Mammary epithelial cell (primary cell): ENCODE measurements at places on chromosomes 7 and 10.

GRCh38 chr7:98860071-98860470, 9.7 kb downstream of the TMEM130 start:
- DNase-seq, result no peak

DNA sequence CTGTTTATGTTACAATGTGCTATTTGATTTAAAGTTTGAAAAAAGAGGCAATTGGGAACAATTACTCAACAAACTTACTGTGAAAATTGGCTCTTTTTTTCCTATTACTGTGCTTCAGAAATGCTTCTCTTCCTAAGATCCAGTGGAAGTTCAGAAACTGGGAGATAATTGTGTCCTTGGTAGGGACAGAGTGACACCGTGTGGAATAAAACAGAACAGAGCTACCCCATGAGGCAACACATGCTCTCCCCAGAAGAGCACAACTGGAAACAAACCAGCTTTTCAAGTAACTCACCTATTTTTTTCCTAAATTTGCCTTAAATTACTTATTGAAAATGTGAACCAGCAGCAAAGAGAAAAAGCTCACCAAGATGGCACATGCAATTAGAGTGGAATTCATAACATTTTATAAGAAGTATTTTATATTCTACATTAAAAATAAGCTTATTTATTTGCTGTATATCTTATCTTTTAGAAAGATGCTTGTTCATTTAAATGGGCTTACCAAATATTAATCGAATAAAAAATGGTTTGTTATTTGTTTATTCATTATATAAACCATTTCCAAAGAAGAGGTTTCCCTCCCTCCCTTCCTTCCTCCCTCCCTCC, 346.1 kb upstream of the ANKRD30A start:
- peak; percentile 57 for DNase-seq

DNA sequence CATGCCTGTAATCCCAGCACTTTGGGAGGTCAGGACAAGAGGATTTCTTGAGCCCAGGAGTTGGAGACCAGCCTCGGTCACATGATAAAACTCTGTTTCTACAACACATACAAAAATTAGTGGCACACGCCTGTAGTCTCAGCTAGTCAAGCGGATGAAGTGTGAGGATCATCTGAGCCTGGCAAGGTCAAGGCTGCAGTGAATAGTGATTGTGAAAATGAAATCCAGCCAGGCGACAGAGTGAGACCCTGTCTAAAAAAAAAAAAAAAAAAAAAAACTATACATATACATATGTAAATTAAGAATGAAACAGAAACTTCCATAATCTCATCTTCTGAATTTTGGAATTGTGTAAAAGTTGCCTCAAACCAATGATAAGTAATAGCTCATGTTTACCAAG, 18.2 kb upstream of the FAM170B start:
- no peak for DNase-seq

DNA sequence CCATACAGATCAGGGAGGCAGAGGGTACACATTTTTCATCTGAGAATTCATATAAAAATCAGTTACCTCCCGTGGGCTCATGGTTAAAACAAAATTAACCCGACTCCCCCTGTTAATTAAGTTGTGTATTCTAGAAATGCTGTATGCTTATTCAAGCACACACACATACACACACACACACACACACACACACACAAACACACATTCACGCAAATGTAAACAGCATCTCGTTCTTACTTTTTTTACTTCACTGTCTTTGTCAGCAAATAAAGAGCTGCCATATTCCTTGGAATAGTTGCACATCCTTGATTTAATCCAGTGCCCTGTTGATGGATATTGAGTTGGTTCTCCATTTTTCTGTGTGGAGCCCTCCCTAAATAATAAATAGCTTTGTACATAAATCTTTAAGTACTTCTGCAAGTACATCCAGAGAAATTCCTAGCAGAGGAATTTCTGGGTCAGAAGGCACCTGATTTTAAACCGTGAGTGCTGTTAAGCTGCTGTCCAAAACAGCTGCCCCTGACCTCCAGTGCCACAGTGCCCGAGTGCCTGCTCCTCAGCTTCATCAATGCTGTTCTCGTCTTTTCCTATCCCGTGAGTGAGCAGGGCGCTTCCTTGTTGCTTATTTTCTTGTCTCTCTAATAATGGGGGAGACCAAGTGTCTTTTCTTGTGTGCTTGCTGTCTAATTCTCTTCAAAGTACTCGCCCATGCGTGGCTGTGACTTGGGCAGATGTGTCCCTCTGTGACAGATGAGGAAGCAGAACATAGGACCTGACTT, 117.2 kb downstream of the RGS10 start:
- no peak for DNase-seq

GRCh38 chr7:7263297-7264230, 81.2 kb downstream of the C1GALT1 start:
- DNase-seq, result no peak

DNA sequence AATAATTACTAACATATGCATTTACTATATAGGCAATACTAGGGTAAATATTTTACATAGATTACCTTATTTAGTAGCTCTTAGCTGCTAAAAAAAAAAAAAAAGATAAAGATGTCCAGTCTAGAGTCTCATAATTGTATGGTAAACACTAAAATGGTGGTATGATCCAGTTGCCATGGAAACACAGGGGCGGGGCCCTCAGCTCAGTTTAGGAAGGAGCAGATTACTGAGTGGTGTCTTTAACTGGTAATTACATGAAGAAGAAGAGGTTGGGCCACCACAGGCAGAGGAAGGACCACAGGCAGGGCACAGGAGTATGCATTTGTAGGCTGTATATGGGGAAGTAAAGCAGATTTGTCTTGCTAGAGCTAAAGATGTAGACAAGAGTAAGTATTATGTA, 43.7 kb downstream of the ITGB8 start:
- no peak for DNase-seq

DNA sequence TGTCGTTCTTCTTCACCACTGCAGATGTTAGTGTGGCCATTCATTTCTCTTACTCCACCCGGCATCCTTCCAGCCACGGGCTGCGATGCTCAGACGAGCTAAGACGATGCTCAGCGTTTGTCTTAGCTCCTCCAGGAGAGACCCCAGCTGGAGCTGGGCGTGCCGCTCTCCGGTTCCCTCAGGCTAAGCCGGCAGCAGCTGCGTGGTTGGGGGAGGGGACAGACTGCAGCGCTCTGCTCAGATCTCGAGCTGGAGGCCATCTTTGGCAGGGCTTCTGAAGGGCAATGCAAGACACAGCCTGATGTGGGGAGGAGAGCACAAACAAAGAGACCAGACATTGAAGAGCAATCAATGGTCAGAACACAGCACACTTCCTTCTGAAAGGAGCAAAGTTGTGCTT, 4.8 kb downstream of the INA start:
- DNase-seq, result no peak

DNA sequence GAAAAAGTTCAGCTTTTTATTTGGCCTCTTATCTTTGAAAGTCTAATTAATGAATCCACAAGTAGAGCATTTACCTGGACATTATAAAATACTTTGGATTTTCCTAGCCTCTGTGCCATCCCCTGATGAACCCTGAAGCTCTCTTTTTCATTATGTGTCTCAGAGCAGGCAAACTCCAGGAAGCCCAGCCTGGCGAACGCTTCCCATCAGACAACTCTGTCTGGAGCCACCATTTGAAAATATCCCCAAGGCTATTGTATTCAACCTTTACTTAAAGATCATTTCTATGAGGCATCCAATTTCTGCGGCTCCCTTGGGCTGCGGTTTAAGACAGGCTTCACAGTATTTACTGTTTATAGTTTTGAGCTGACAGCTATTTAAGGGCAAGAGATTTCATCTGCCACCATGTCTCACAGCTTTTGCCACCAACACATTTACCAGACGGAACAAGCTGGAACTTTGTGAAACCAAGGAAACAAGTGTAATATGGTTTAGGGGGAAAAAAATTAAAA, 257.2 kb upstream of the GLI3 start:
- DNase-seq, result peak; percentile 43

DNA sequence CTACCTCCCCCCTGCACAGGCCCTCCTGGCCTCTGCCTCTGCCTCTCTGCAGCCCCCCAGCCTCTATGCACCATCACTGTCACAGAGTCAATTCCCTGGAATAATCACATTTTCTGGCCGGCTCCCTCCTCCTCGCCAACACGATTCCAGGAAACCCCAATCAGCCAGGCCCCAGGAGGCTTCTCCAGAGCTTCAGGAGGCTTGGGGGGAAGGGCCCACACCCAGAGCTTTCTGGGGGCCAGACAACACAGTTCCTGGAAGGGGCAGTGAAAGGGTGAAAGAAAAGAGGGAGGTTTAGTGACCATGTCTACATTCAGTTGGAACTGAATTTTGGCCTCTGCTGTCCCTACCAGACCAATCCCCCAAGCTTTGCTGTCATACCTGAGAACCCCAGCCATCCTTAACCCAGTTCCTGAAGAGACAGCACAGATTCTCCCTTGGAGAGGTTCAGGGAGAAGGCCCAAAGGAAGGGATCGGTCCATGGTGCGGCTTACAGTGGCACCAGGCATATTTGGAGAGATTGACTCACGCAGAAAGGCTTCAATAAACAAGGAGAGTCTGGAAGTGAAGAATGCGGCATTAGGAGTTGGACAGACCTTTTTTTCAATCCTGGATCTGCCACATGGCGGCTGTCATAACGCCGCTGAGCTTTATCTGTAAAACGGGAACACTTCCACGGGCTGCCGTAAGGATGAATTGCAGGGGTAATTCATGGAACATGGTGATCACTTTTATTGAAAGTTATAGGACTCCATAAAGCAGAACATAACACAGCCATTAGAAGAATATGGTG, 89.0 kb downstream of the NEURL1 start:
- DNase-seq, result no peak

DNA sequence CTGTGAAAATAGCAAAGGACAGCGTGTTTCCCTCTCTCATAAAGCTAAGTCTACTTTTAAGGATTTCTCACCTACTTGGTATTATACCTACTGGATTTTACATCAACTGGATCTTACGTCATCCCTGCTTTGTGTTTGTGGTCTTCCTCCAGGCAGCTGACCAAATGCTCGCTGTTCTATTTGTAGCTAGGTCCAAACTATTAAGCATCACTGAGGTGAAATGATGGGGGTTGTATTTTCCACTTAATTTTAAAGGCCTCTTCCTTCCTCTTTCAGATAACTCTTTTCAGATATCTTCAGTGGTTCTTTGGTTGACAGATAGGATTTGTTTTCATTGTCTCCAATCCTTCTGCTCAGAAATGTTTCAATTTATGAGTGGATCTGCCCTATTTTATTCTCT, 169.7 kb downstream of the RNLS start:
- DNase-seq, result no peak

- no peak for DNase-seq
Observed at GRCh38 chr10:120783867-120784266, 67.3 kb upstream of the WDR11 start.
